ENCODE measurements at places on chromosomes 4 and X. TPM values are rescaled to one million over a fixed set of nuclear protein-coding genes. Genes with fewer than 3 reads are reported as not detected.
A peak's percentile ranks its signal among the peaks of the same experiment; 100 is the strongest.

CORIN gene
- total RNA-seq: 0.25 TPM

DCX gene
- total RNA-seq: not detected

GLRA2 gene
- not detected for total RNA-seq

PDCL2 gene
- not detected for total RNA-seq

FAM184B gene
- total RNA-seq: not detected

GRCh38 chr4:147532896-147533295, 52.0 kb downstream of the EDNRA start:
- H3K36me3 ChIP-seq: no peaks in the 10 kb centered on the region
- H3K27me3 ChIP-seq: peaks cover 15% of the 10 kb centered on the region
- DNase-seq: no peak
- no peaks in the 10 kb centered on the region for H3K4me1 ChIP-seq

RTL3 gene
- total RNA-seq: not detected

DNA sequence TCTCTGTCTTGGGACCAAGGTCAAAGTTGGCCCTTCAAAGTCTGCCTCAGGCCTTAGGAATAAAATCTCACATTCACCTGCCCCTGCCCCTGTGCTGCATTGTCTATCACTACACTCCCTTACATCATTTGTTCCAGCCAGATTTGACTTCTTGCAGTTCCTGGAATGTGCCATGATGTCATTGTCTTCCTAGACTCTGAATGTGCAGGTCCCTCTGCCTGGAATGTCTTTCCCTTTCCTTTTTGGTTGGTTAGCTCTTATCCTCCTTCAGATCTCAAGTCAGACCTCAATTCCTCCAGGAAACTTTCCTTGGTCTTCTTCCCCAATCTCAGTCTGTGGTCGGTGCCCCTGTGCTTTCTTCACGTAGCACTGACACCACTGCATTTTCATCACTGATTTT, 67.7 kb upstream of the EFNB1 start:
- peaks cover 36% of the 10 kb centered on the region for H3K27me3 ChIP-seq
- H3K4me1 ChIP-seq: no peaks in the 10 kb centered on the region
- H3K4me3 ChIP-seq: no peak overlapping the region

- H3K27ac ChIP-seq: peak overlapping the region; percentile 80
- DNase-seq: no peak
- H3K4me3 ChIP-seq: peak overlapping the region; percentile 78
- H3K36me3 ChIP-seq: peaks cover 28% of the 10 kb centered on the region
- H3K27me3 ChIP-seq: peaks cover 7% of the 10 kb centered on the region
Observed at GRCh38 chrX:45847961-45848360, 647.3 kb upstream of the DIPK2B start.

GRCh38 chr4:24956091-24956490, 43.2 kb upstream of the CCDC149 start:
- H3K27me3 ChIP-seq: no peaks in the 10 kb centered on the region
- DNase-seq: no peak
- no peak overlapping the region for H3K4me3 ChIP-seq
- H3K36me3 ChIP-seq: no peaks in the 10 kb centered on the region

CLDN22 gene
- total RNA-seq: not detected

GATB gene
- total RNA-seq: 19.5 TPM

GABRG1 gene
- total RNA-seq: not detected

DNA sequence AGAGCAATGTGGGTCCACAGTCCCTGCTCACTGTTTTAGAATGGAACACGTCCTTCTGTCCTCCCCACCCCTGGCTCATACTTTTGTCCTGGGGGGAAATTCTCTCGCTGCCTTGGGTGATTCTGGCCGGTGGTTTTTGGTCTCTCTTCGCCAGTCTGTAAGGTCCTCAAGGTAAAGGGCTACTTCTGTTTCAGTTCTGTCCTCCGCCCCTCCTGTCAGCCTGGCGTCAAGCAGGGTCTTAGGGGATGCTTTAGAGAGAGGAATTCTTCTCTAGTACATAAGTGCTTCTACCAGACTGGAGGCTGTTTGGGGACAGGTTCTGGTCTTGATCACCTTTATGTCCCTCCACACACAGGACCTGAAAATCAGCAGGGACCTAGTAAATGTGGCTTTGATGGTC, 617 bp upstream of the MRFAP1L1 start:
- peaks cover 24% of the 10 kb centered on the region for H3K36me3 ChIP-seq
- peak overlapping the region; percentile 99 for H3K27ac ChIP-seq
- DNase-seq: no peak
- peaks cover 55% of the 10 kb centered on the region for H3K4me1 ChIP-seq

DNA sequence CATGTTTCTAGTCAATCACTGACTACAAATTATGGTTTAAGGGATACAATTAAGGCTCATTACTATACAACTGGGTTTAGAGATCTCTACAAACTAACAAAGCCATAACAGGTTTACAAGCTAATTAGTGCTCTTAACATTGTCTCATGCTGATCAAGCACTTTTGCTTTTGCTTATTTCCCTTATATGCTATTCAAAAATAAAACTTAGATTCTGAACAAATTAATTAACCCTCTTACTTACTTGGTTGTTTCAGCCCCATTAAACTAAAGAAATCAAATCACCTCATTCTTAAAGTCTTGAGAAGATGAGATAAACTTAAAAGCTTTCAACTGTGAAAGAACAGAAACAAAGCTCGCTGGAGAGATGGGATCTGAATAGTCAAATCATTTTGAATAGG, 2024.5 kb upstream of the ADGRL3 start:
- no peak overlapping the region for H3K27ac ChIP-seq
- H3K4me3 ChIP-seq: no peak overlapping the region
- DNase-seq: no peak
- H3K36me3 ChIP-seq: no peaks in the 10 kb centered on the region
- H3K4me1 ChIP-seq: no peaks in the 10 kb centered on the region
- H3K27me3 ChIP-seq: no peaks in the 10 kb centered on the region

LDB2 gene
- not detected for total RNA-seq

BEX5 gene
- total RNA-seq: 5.8 TPM

- H3K27ac ChIP-seq: no peak overlapping the region
- no peak for DNase-seq
- H3K4me1 ChIP-seq: no peaks in the 10 kb centered on the region
- no peaks in the 10 kb centered on the region for H3K36me3 ChIP-seq
- H3K27me3 ChIP-seq: peaks cover 24% of the 10 kb centered on the region
Observed at GRCh38 chrX:138011468-138011867, 445.5 kb downstream of the ZIC3 start.

DNA sequence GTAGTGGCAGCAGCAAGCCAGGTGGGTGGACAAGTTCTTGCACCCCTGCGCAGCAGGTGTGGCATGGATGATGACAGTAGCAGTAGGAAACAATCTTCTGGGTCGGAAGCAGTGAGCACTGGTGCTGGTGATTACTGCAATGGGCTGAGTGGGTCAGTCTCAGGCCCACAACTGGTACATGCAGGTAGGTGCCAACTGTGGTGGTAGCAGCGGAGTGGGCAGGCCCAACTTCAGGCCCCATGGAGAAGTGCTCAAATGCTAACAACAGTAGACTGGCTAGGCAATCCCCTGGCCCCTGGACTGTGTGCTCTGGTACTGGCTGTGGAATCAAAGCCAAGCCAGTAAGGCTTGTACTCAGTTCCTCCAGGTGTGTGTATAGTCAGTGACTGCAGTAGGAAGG, 413.7 kb downstream of the PDGFC start:
- no peak for DNase-seq
- no peak overlapping the region for H3K27ac ChIP-seq
- no peaks in the 10 kb centered on the region for H3K36me3 ChIP-seq

DNA sequence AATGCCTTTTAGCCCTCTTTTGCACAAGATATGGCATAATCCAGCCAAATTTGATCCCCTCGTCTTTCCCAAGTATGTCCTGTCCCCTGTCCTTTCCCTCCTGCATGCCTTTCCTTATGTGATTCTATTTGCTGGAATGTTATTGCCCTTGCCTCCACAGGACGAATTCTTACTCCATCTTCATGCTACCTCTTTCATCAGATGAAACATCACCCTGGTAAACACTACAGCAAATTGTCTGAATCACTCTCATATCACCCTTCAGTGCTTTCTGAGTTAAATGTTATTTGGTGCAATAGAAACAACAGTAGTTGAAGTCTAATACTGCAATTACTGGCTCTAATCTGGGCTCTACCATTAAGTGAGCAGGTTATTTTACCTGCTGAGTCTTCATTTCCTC, 52.2 kb upstream of the FAT1 start:
- H3K27ac ChIP-seq: no peak overlapping the region

GRCh38 chr4:137083571-137084135, 448.6 kb downstream of the PCDH18 start:
- no peaks in the 10 kb centered on the region for H3K36me3 ChIP-seq
- H3K27me3 ChIP-seq: no peaks in the 10 kb centered on the region
- H3K4me3 ChIP-seq: no peak overlapping the region
- no peaks in the 10 kb centered on the region for H3K4me1 ChIP-seq
- no peak for DNase-seq

- peak overlapping the region; percentile 25 for H3K27ac ChIP-seq
- H3K4me3 ChIP-seq: peak overlapping the region; percentile 59
- H3K36me3 ChIP-seq: peaks cover 7% of the 10 kb centered on the region
- H3K27me3 ChIP-seq: no peaks in the 10 kb centered on the region
- no peak for DNase-seq
Observed at GRCh38 chr4:109574443-109574850, 14.4 kb downstream of the MCUB start.

PRRG1 gene
- not detected for total RNA-seq

CXCL6 gene
- total RNA-seq: not detected

GRCh38 chr4:170691168-170691567, 601.4 kb upstream of the AADAT start:
- no peak overlapping the region for H3K27ac ChIP-seq
- no peaks in the 10 kb centered on the region for H3K27me3 ChIP-seq
- no peak overlapping the region for H3K4me3 ChIP-seq

GRCh38 chrX:96770315-96770714, 85.7 kb downstream of the DIAPH2 start:
- H3K4me3 ChIP-seq: no peak overlapping the region
- DNase-seq: no peak
- H3K4me1 ChIP-seq: no peaks in the 10 kb centered on the region
- no peak overlapping the region for H3K27ac ChIP-seq

AR gene
- 0.07 TPM for total RNA-seq

DNA sequence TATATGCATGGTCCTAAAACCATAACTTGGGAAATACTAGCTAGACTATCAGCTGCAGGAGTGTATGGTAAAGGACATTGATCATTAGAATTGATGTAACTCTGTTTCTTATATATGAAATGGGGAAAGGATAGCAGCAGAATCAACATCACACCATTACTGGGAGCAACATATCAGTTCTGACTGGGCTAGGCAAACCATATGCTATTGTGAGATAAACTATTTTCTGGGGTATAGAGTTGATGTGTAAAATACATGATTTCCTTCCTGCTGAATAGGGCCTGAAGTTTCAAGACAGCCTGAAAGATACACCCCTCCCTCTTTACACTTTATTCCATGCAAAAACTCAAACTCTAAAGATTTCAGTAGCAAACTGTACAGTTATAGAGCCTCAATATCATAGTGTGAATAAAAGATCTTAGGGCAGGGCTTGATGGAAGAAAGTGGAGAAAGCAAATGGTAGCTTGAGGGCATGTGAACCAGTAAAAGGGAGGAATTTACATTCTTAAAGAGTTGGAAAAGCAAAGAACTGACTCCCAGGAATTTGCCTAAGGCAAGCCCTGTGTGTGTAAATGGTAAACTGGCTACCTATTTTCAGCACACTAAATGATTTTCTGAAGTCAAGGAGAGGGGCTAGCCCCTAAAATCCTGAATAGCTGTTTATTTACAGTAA, 404.1 kb downstream of the MAPK10 start:
- no peaks in the 10 kb centered on the region for H3K27me3 ChIP-seq
- H3K36me3 ChIP-seq: no peaks in the 10 kb centered on the region

GRCh38 chrX:49270249-49270921, 792 bp downstream of the PPP1R3F start:
- peaks cover 7% of the 10 kb centered on the region for H3K36me3 ChIP-seq
- H3K4me3 ChIP-seq: peak overlapping the region; percentile 70
- DNase-seq: no peak

- peaks cover 6% of the 10 kb centered on the region for H3K36me3 ChIP-seq
- H3K27ac ChIP-seq: no peak overlapping the region
- peaks cover 18% of the 10 kb centered on the region for H3K4me1 ChIP-seq
- DNase-seq: no peak
- H3K27me3 ChIP-seq: peaks cover 26% of the 10 kb centered on the region
- H3K4me3 ChIP-seq: peak overlapping the region; percentile 95
Observed at GRCh38 chr4:18021470-18021719, 160 bp downstream of the LCORL start.

GRCh38 chrX:87616371-87616770, 98.8 kb downstream of the KLHL4 start:
- no peak for DNase-seq
- no peaks in the 10 kb centered on the region for H3K36me3 ChIP-seq
- H3K4me3 ChIP-seq: no peak overlapping the region
- H3K27me3 ChIP-seq: no peaks in the 10 kb centered on the region
- no peaks in the 10 kb centered on the region for H3K4me1 ChIP-seq

DNA sequence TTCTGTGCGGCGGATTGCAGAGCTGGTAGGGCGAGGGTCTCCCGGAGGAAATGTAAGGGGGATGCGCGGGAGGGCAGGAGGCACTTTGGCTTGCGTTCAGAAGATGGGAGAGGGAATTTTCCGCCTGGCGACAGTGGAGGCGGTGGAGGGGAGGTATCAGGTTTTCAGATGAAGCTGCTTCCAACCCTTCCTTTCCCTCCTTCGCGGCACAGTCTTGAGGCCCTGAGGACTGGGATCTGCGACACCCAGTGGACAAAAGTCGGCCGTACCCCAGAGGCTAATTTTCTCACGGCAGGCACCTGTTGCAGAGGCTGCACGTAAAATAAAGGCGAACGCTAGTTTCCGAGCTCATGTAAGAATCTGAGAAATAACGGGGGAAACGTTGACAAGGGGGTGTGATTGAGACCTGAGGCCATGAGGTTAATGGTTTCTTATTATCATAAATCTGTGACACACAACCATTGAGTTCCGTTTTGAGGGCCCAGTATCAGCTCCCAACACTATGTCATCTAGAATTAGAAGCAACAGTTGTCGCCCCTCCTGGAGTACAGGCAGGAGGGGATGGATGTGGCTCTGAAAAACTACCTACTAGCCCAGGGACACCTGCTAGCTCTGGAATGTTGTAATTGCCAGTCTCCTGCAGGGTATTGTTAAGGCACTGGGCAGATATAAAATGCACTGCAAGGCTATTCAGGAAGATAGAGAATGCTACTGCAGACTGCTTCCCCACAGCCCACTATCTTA, 1.1 kb downstream of the ZCCHC18 start:
- DNase-seq: peak; percentile 45
- H3K4me1 ChIP-seq: peaks cover 38% of the 10 kb centered on the region
- peak overlapping the region; percentile 95 for H3K4me3 ChIP-seq
- no peaks in the 10 kb centered on the region for H3K36me3 ChIP-seq

- H3K27ac ChIP-seq: no peak overlapping the region
- H3K4me1 ChIP-seq: no peaks in the 10 kb centered on the region
- H3K36me3 ChIP-seq: no peaks in the 10 kb centered on the region
- peaks cover 46% of the 10 kb centered on the region for H3K27me3 ChIP-seq
- H3K4me3 ChIP-seq: no peak overlapping the region
Observed at GRCh38 chrX:68991691-68992345, 163.0 kb downstream of the EFNB1 start.

- H3K27ac ChIP-seq: peak overlapping the region; percentile 72
- peaks cover 61% of the 10 kb centered on the region for H3K4me1 ChIP-seq
Observed at GRCh38 chrX:39196192-39197102, 395.2 kb downstream of the MID1IP1 start.
